ENCODE measurements at places on chromosomes 1 and 21.

- DNase-seq, result no peak
These were observed 4.3 kb upstream of the DPYD start for GRCh38 chr1:97925151-97925550.

- DNase-seq, result no peak
These were observed 11.1 kb downstream of the ADGRB2 start for GRCh38 chr1:31752952-31753475.

DNA sequence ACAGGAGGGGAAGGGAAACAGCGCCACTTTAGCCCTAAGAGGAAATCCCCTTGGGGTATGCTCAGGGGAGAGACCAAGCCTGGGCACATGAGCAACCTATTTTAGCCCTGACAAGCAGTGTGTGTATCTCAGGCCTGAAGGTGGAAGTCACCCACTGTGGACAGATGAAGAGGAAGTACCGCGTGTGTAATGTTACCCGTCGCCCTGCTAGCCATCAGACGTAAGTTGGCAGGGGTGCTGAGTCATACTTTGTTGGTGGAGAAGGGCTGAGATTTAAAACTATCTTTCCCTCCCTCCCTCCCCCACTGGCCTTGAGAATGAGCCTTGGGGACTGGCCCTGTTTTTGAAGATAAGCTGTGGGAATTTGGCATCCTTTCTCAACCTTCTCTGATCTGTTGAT, 11.2 kb downstream of the AGO1 start:
- DNase-seq, result no peak

DNA sequence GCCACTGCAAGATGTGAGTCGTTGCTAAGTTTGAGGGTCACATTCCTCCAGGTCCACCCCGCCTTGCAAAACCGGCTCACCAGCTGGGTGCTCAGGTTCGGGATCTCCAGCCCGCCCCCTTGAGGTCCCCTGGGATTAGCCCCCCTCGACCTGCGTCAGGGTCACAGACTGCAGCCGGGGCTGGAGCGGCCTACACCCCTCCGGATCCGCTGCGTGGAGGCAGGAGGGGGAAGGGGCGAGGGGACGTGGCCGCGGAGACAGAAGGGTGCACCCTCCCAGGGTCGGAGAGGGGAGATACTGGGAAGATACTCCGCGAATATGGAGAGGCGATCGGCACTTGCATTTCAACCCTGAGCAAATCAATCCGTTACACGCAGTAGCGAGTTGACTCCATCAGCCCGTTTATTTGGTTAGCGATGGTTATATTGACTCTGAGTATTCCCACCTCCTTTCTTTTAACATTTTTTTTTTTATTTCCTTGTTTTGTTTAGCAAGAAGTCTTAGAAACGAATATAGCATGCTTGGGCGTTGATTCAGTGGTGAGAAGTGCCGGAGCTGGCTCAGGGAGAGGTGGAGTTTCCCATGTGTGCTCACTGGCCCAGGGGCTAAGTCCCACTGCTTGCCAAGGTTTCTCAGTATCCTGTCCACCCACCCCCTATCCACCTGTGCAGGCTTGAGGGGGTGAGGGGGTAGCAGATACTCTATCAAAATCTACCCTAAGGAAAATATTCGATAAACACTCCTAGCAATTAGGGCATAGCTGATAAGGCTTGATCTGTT, 997 bp downstream of the IFNAR2 start:
- DNase-seq, result no peak

- no peak for DNase-seq
These were observed 3.7 kb downstream of the SLC45A3 start for GRCh38 chr1:205676597-205676996.

GRCh38 chr1:169517558-169518186, 31.9 kb upstream of the SLC19A2 start:
- no peak for DNase-seq

GRCh38 chr21:34813266-34813894, 144.6 kb downstream of the CLIC6 start:
- DNase-seq, result no peak

DNA sequence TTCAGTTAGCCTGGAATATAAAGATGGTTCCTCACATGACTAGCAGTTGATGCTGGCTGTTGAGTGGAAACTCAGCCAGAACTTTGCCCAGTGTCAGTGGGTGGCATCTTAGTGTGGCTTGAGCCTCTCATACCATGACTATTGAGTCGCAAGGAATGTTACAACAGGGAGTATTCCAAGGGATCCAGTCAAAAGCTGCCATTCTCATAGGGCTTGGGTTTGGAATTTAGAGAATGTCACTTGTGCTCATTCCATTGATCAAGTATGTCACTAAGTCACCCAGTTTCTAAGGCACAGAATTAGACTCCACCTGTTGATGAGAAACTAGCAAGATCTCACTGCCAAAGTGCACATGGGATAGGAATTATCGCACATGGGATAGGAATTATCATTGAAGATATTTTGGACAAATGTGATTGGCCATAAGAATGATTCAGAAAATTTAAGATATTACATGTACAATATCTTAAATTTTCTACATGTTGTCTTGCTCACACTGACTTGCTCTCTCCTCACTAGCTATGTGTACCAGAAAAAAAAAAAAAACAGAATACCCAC, 1290.7 kb upstream of the ADGRL2 start:
- no peak for DNase-seq

DNA sequence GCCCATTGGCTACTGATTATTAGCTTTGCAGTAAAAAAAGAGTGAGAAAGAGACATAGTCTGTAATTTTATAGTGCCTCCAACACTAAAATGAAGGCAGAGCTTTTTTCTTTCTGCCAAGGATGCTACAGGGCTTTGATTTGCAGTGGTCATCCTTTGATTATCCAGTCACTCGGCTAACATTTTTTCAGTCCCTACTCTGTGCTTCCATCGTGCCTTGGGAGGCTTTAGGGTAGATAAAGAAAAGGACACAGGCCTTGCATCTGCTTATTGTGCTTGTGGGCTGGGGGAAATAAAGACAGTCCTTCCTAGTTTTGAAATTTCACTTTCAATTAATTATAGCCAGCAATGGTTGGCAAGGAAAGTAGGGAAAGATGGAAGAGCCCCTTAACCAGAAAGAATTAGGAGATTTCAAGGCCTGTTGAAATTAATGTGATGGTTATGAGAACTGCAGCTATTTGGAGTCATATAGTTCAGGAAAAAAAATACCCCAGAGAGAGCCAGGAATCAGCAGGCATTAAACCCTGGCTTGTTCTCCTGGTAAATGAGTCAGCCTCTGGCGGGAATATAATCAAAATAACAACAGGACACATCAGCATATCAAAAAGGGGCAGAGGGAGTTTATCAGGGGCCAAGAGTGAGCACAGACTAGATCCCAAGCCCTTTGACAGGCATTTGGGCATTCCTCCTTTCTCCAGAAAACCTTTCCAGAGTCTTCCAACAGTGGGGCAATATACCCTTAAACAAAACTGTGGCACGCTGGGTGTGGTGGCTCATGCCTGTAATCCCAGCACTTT, 27.4 kb downstream of the CACHD1 start:
- DNase-seq, result no peak

- DNase-seq, result no peak
These were observed 45.8 kb downstream of the DNAJC6 start for GRCh38 chr1:65355031-65355712.

- DNase-seq, result no peak
These were observed 5.5 kb downstream of the TRABD2B start for GRCh38 chr1:47991673-47992072.

- DNase-seq, result no peak
These were observed 55.1 kb downstream of the AGPAT3 start for GRCh38 chr21:43919871-43920801.

GRCh38 chr1:222627232-222627631, 9.3 kb downstream of the MIA3 start:
- DNase-seq, result no peak

GRCh38 chr1:231896806-231897205, 270.2 kb downstream of the DISC1 start:
- no peak for DNase-seq

GRCh38 chr1:2499986-2500596, 24.0 kb downstream of the PLCH2 start:
- DNase-seq, result no peak

DNA sequence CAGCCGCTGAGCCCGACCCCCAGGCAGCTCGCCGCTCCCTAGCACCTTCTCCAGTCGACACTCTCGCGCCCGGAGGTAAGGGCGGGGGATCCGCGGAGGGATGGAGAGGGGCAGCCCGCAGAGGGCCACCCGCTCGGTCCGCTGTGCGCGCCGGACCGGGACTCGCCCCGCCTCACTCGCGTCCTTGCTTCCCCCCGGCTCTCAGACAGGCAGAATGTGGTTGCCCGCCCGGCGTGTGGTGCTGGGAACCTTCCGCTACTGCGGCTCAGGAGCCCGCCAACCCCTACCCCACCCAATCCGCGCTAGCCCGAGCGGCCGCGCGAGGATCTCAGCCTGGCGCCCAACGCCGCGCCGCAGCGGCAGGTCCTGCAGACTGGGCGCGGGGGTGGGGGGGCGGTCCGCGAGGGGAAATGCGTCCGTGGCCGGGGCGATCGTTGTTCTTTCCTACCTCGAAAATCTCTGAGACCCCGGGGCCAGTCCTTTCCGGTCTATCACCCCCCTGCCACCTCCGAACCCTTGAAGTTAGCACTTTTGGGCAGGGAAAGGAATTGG, 404 bp downstream of the LRRC8C start:
- DNase-seq, result no peak

DNA sequence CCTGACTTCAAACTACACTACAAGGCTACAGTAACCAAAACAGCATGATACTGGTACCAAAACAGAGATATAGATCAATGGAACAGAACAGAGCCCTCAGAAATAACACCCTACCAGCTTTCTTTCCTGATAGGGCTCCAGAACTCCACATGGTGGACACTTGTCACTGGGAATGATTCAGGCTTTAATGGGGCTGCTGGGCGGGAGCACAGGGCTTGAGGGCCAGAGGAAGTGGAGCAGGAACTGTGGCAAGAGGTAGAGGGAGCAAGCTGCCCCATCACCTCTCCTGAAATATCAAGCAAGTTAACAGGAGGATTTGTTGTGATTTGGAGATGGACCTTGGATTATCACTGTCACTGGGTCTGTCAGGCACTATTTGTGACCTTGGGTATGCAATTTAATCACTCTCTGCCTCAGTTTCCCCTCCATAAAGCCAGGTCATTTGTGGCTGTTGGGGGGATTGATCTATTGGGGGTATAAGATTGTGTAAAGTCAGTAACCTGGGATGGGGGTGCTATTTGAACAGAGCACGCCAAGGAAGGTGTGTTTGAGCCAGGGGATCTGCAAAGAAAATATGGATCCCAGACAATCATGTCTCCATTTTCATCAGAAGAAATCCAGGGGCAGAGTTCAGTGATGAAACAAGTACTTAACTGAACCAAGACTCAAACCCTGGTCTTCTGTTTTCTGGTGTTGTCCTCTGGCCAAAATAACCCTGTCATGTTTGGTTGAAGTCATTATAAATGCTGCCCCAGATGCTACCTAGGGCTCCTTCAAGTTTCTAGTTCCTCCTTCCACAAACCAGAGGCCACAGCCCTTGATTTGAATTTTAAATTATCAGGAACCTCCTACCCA, 25.2 kb downstream of the ETS2 start:
- DNase-seq, result no peak

GRCh38 chr21:24594082-24594481, 1013.2 kb downstream of the MRPL39 start:
- DNase-seq, result no peak

GRCh38 chr1:115340879-115341278, 2.8 kb upstream of the NGF start:
- no peak for DNase-seq

DNA sequence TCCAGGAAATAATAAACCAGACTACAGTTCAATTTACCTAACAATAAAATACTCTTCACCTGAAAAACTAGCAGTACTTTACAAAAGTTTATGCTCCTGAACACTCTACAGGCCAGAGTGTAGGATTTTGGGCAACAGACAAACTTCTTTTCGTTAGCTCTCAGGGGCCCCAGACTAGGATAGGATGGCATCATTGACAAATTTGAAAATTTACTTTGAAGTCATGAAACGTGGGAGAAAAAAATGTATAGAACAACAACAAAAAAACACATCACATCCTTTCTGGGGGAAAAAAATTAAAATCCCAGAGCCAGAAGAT, 1.2 kb downstream of the PTP4A2 start:
- no peak for DNase-seq
